Right lobe of liver (tissue), 6 donors: ENCODE measurements at places on chromosomes 13 and 19. TPM values are rescaled to one million over a fixed set of nuclear protein-coding genes. Genes with fewer than 3 reads are reported as not detected.

PCCA gene
- total RNA-seq, result 93.0 TPM

DNA sequence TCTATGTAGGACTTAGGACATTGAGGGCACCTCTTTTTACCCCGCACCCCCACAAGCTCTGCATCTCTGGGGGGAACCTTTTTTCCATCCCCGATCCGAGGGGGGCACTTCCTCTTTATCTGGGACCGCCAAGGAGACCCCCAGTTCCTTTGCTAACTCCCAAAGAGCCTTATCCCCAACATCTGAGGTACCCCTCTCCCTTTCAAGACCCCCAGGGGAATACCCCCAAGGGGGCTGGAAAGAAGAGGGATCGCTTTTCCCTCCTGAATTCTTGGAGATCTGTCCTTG, 1.1 kb downstream of the TNFSF9 start:
- DNase-seq, result no peak

DNA sequence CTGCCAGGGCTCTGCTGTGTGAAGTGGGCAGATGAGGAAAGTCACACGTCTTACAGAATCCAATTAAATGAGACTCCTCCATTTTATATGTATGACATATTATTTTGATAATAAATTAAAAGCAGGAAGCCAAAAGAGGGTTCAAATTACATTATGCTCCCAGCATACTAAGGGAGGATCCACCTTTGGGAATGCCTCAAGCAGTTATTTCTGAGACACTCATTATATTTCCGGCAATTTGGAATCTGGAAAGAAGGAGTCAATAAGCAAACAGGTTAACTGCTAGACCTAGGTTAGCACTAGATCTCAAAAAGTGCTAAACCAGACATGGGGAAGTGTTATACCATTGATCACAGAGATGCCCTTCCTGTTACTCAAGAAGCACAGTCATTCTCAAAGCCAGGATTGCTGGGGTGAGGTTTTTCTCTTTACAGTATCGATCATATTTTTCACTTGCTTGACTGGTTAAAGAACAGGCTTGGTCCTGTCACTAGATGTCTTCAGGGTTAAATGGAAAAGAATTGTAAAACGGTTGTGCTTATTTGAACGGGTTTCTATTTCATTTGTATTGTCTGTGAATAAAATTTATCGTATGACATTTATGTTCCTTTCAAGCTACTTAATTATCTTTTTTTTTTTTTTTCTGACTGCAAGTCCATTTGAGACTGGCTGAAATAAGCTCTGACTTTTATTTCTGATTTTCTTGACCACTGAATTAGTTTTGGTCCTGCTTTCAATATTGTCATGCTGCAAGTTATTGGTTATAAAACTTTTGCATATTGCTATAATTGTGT, 523.2 kb downstream of the KLF12 start:
- DNase-seq, result no peak

KCNC3 gene
- total RNA-seq, result 1.2 TPM

GRCh38 chr13:23558675-23559536, 11.3 kb upstream of the TNFRSF19 start:
- no peak for DNase-seq

GRCh38 chr19:4172861-4173473, 9.4 kb downstream of the SIRT6 start:
- peak; percentile 80 for DNase-seq

DNA sequence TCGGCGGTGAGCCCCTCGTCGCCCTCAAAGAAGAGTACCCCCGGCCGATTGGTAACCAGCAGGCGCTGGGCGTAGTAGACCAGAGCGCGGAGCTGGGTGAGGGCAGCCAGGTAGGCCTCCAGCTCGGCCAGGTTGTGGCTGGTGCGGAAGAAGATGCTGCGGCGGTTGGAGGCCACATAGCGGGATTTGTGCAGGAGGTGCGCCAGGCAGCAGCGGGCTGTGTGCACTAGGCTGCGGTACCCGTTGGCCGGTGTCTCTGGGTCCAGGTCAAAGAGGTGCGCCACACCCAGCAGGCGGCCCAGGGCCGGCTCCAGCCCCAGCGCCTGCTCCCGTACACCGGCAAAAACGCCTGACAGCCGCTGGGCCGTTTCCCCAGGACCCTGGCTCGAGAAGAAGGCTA, 16.8 kb downstream of the LIPE start:
- DNase-seq, result no peak

FSD1 gene
- 0.58 TPM for total RNA-seq

GRCh38 chr13:24906268-24906667, 142.3 kb downstream of the RNF17 start:
- DNase-seq, result no peak

GRCh38 chr13:112137144-112137543, 70.2 kb downstream of the SOX1 start:
- no peak for DNase-seq

DNA sequence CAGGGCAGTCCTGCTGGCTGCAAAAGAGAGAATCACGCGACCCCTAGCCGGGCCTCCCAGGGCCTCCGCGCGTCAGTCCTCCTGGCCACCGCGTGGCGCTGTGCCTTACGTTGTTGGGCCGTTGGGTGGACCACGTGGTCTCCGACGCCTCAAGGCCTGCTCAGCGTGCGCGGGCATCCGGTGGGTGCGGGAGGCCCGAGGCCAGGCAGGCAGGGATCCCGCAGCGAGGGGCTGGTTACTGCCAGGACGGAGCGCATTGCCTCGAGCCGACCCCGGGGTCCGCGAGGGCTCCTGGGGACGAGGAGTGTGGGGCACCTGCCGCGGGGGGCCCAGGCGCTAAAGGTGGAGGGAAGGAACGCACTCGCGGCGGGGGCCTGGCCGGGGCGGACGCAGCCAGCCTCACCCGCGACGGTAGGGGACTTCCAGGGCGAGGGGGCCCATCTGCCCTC, at the start of gene TDRD12:
TDRD12 (plus strand) TSS at position 157 of the 449 bp plus-strand sequence. CDS start 306 bp downstream, outside the sequence.
- no peak for DNase-seq

GRCh38 chr19:30391554-30392551, 19.7 kb downstream of the ZNF536 start:
- no peak for DNase-seq

FRY gene
- 44.5 TPM for total RNA-seq

- DNase-seq, result no peak
Measured at GRCh38 chr13:79659121-79659521, 178.2 kb downstream of the NDFIP2 start.

- DNase-seq, result no peak
Measured at GRCh38 chr19:30001301-30001700, 59.3 kb downstream of the URI1 start.

DNA sequence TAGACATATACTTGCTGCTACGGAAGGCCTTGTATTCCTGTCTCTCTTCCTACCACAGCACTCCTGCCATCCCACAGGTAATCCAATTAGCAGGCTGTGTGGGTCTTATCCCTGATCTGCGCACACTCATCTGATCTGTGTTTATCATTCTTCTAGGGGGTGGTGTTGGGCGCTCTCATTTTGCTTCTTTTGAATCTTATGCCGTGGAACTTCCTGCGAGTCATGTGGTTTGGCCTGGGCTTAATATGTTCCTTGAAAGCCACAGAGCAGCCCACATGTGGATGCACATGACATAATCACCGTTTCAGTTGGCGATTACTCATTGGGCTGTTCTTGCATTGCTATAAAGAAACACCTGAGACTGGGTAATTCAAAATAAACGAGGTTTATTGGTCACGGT, 7.5 kb downstream of the RASA3 start:
- DNase-seq, result peak; percentile 6

- DNase-seq, result peak; percentile 94
Measured at GRCh38 chr19:940591-941291, 14.9 kb downstream of the ARID3A start.

DNA sequence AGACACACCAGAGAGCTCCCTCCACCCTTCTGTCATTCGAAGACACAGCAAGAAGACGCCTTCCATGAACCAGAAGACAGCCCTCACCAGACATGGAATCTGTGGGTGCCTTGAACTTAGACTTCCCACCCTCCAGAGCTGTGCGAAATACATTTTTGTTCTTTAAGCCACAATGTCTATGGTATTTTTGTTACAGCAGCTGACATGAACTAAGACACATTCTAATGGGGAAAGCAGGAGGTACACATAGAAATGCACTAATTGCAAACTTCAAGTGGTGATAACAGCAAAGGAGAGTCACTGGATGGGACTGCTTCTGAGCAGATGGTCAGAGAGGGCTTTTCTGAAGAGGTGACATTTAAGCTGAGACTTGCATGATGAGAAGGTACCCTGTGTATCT, 16.2 kb downstream of the OR7C2 start:
- no peak for DNase-seq

- no peak for DNase-seq
Measured at GRCh38 chr13:74710006-74710405, 575.8 kb upstream of the KLF12 start.

TMEM145 gene
- total RNA-seq, result 0.16 TPM

DNA sequence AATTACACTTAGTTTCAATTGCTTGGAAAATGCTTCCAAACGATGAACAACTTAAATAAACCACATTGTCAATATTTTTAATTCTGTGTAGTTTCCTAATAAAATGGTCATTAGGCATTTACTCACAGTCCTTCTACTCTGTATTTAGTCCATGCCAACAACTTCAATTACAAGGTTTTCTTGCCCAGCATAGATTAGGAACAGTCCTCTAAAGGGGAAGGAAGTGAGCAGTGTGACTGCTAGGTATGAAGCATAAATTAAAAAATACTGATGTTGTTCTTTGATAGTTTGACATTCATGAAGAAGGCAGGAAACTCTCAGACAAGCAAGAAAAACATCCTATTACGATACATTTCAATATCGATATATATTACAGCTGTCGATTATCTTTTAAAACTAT, 716.0 kb upstream of the PCDH9 start:
- DNase-seq, result no peak

KIRREL2 gene
- not detected for total RNA-seq

CLEC4G gene
- total RNA-seq, result 31.6 TPM

- peak; percentile 88 for DNase-seq
Measured at GRCh38 chr19:44356383-44357111, at the start of gene ZNF112. ZNF112 (minus strand) TSS chr19:44356680; CDS start chr19:44340539, 16,141 bp downstream.

LIM2 gene
- not detected for total RNA-seq

DNA sequence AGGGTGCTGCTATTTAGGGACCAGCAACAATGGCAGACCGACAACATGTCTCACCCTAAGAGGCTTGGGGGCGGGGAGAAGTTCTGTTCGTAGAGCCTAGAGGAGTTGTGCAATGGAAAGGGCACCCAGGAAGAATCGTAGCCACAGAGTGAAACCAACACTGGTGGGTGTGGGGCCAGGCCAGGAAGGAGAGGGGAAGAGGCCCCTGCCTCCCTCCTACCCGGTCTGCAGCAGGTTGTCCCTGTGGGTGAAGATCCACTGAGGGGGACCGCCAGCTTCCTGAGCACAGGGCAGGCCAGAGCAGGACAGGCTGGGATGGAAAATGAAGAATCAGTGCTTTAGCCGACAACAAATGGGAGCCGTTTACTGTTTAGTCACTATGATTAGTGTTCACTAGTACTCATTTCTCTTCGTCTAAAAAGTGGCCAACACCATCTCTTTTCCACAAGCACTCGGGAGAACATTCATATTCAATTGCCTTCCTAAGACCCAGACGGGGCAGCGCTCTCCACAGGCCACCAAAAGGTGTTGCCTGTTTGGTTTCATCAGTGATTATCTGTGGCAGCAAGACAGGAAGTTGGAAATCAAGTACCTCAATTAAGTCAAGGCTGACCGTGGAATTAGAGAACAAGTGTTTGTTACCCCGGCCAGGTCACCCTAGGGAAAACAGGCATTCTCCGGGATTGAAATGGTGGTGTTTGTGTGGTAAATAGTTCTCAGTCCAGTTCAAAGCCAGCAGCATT, 1.1 kb upstream of the ATP11A start:
- DNase-seq, result no peak

C1QTNF9B gene
- not detected for total RNA-seq

DNA sequence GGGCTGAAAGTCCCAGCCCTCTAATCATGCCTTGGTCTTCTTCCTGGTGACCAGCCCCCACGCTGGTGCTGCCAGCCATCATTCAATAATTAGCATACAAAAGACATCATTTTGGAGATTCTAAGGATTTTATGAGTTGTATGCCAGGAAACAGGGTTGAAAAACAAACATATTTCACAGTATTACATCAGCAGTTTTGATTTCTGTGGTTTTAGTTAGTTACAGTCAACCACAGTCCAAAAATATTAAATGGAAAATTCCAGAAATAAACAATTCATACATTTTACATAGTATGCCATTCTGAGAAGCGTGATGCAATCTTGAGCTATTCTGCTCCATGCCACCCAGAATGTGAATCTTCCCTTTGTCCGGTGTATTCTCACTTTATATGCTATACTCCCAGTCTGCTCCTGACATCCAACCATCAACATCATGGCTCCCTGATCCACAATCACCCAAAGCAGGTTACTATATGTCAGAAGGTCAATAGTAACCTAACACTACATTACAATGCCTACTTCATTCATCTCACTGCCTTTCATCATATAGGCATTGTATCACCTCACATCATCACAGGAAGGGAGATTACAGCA, 49.2 kb downstream of the STOML3 start:
- DNase-seq, result no peak

DNA sequence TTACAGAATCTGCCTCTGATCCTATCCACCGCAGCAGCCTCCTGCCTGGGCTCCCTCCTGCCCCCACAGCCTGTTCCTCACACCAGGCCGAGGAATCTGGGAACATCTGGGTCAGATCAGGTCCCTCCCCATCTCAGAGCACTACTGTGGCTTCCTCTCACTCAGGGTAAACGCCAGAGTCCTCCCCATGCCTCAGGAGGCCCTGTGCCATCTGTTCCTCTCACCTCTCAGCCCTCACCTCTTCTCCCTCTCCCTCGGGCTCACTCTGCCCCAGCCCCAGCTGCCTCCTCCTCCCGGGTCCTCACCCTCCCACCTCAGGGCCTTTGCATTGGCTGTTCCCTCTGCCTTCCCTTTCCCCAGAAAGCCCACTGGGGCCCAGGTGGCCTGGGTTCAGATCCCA, 18.2 kb downstream of the FCGBP start:
- DNase-seq, result no peak

- DNase-seq, result no peak
Measured at GRCh38 chr19:1311543-1312091, 25.9 kb downstream of the EFNA2 start.

FPR1 gene
- total RNA-seq, result 4.7 TPM

CPB2 gene
- total RNA-seq, result 693 TPM

CGB3 gene
- total RNA-seq, result not detected

DNA sequence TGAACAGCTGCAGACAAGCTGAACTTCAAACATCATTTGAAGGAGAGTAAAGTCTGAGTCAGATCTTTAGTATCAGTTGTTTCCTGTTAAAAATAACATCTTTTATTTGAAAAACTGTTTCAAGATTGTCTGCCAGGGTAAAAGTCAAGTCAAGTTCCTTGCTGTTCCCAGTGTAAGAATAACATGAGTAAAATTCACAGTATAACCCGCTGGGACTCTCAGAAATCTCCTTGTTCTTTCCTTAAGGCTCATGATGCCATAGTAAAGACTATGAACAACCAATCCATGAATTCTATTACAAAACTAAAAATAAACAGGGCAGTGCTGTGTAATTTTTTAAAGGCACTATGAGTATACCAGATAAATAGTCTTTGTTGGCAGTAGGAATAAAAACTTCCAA, 112.9 kb downstream of the IRS2 start:
- DNase-seq, result no peak
